ENCODE measurements at places on chromosomes 2 and 18.

DNA sequence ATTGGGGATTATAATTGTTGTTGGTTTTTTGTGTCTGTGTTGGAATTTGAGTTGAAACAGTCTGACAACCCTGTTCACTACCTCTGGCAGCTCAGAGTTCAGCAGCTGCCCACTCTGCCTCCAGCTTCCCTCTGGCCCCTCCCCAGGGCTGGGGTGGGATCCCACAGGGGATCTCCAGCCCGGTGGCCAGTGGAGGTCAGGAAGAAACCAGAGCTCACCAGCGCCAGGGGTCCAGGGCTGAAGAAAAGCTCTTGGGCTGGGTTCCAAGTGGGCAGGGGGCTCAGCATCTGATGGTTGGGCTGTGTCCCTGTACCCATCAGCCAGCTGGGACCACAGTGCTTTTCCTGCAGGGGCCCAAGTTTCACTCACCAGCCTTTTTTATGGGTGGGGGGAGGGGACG, 16.5 kb upstream of the NCL start:
- no peak for DNase-seq

GRCh38 chr2:74286725-74287124, 56.5 kb downstream of the SLC4A5 start:
- DNase-seq, result no peak

- DNase-seq, result no peak
Observed at GRCh38 chr2:31365834-31366505, 48.6 kb downstream of the XDH start.

GRCh38 chr2:160557903-160558302, 64.3 kb upstream of the RBMS1 start:
- DNase-seq, result no peak

- DNase-seq, result no peak
Observed at GRCh38 chr2:195146761-195147541, 510.1 kb upstream of the SLC39A10 start.

Measured in stimulated activated effector memory CD8-positive, alpha-beta T cell treated with anti-CD3 and anti-CD28 coated beads, Interleukin-12 subunit alpha, Interleukin-12 subunit beta, amount 100 ng/mL, for 72 hours (primary cell).